Skeletal muscle cell (primary cell): ENCODE measurements at places on chromosomes 6 and 20.

GRCh38 chr6:67717281-67717680 lies 917.8 kb upstream of the ADGRB3 start:
- no peak for DNase-seq

DNA sequence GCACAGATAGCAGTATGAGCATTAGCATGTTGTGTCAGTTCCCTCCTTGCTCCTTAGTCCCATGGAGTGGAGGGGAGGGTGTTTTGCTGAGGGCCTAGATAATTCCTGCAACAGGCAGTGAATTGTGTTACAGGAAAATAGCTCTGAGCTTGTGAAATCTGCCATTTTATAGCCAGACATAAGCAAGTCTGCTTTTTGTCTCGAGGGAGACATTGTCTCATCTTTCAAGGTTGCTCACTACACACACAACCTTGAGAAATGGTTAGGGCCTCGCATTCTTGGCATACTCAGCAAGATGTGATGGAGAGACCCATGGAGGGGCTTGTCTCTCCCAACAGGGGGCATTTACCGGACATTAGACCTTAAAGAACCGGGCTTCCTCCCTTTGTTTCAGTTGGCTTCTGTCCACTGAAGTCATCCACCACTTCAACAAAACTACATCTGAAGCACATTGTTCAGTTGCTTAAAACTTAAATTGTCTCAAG lies 108.0 kb upstream of the FOXO3 start:
- DNase-seq: peak; percentile 97

DNA sequence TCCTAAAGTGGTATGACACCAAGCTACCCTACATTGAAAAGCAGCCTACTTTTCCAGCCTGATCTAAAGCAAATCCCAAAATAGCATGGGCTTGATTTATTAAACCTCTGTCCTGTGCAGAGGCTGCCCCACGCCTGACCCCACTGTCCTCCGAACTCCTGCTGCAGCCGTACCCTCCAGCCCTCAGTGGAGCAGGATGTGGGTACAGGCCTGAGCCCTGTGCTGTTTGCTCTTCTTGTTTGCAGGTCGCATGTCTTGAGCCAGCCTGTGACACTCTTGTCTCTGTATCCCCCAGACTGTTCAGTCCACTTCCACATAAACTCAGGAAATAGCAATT lies 61.2 kb downstream of the RPP40 start:
- DNase-seq: no peak

DNA sequence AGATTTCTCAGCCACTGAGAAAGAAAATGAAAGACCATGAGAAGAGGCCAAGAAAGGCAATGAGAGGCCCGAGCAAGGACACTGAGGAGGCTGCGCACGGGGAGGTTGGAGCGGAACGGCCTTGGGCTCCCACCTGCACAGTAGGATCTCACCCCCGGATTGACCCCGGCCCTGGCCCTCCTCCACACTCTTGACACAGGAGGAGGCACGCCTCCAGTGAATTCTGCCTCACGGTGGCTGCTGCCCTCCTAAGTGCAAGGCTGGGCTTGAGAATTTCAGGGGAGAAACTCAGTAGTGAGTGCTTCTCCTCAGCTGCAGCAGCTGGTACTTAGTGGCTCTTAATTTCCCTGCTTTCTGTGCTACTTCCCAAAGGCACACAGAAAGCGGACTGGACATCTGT lies 18.0 kb downstream of the MRPL14 start:
- no peak for DNase-seq

DNA sequence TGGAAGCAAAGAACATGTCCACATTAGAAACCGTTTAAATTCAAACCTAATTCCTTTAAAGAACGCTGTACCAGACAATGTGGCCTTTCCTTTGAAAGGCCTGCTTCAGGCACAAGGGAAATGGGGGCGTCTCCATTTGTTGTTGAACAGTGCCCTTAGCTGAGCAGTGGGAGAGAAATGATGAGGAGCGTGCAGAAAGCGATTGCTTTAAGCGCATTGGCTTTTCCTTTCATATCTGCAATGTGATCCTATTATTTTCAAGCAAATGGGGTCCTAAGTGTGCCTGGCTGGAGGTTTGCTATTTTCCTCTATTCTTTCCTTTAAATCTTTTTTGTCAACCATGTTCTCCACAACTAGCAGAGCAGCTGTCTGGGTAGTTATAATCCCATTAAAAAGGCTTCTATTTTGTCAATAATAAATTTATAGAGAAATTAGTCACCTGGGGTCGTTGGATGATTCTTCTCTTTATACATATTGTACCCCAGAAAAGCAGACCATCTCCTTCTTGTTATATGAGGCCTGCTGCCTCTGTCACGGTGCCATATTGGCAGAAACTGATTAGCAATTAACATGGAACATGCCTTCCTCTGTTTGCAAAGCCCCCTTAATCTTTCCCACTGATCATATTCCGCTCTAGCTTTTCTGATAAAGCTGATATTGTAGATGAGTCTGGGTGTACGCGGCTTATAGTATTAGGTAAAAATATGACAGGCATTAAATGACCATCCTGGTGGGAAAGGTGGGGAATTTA lies 151.1 kb upstream of the JAG1 start:
- DNase-seq: no peak

- no peak for DNase-seq
Measured at GRCh38 chr20:46430921-46431712, 24.7 kb upstream of the ELMO2 start.

DNA sequence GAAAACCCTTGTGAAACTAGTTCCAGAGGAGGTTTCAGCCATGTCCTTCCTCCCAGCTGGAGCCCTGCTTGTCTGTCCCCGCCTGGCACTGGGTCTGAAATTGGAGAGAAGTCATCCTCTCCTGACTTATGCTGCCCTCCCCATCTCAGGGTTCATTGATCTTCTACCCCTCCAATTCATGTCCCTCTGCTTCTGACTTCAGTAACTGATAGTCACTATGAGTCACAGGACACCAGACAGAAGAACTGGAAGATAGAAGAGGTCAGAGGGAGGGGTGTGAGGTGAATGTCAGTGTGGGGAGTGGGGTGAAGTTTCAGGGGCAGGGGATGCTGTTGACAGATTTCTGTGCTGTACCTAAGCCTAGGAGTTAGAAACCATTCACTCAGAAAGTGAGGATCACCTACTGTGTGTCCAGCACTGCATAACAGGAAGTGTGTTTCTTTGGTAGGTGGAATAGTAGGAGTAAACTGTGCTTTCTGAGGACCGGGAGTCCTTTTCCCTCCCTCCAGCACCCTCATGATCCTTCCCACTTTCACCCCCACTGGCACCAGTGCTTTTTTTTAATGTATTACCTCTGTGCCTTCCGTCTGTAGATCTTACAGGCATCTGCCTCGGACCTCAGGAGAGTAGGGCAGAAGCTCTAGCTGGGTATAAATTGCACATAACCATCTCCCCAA lies 627 bp upstream of the RPP21 start:
- no peak for DNase-seq

DNA sequence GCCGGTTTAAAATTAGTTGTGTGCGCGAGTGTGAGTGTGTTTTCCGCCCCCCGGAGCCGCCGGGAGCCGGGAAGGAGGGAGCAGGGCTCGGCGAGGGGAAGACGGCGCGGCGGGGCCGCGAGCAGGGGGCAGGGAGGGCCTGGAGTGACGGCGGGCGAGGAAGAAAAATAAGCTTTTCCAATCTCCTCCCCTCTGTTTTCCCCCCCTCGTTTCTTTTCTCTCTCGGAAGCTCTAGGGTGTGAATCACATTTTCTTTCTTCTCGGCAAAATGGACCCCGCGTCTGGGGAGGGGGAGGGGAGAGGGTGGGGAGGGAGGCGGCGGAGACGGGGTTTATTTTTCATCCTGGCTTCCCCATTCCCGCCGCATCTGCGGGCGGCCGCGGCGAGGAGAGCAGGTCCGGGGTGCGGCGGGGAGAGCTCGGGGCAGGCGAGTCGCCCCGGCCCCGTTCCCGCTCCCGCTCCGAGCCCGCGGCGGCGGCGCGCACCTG lies 881 bp downstream of the BICRAL start:
- DNase-seq: peak; percentile 77

DNA sequence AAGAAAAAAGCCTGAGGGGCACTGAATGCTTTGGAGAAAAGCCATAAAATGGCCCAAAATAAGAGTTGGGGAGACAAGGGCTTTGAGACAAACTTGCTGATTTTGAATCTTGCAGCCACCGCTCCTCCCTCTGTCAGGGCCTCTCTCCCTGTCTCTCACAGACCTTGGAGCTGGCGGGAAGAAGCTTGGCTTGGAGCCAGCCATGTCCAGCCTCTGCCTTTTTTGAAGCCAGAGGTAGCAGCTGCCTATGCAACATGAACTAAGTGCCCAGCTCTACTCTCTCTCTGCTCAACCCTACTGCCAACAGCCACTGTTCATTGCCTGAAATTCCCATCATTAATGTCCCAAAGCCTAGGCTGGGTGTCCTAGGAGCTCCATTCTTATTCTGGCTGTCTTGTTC lies 63.7 kb upstream of the CTNNBL1 start:
- no peak for DNase-seq

GRCh38 chr6:95543798-95544197 lies 33.5 kb upstream of the MANEA start:
- no peak for DNase-seq

DNA sequence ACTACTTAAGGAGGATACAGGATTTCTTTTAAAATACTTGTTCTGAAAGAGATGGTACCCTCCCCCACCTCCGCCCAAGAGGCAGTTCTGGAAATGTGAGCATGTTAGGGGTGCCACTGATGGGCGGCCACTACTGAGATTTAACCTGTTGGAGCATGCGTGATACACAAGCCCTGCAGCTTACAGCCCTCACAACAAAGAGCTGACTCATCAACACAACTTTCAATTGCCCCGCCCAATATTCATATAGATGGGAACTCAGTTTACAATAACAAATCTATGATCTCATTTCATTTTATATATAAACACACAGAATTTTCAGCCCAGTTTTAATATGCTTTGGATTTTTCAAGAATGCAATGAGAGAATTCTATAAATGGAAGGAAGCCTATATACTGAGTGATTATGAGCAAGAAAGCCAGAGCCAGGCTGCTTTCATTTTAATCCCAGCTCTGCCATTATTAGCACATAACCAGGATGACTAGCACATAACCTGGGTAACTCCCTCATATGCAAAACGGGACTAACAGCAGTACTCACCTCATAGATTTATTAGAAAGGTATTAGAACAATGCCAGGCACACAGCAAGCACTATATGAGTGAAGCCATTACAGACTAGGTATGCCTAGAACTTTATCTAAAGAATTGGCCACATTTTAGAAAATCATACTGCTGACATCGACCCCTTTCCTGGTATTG lies 45.6 kb upstream of the IPCEF1 start:
- DNase-seq: no peak

- DNase-seq: no peak
Measured at GRCh38 chr20:4563031-4563430, 158.7 kb upstream of the PRND start.

DNA sequence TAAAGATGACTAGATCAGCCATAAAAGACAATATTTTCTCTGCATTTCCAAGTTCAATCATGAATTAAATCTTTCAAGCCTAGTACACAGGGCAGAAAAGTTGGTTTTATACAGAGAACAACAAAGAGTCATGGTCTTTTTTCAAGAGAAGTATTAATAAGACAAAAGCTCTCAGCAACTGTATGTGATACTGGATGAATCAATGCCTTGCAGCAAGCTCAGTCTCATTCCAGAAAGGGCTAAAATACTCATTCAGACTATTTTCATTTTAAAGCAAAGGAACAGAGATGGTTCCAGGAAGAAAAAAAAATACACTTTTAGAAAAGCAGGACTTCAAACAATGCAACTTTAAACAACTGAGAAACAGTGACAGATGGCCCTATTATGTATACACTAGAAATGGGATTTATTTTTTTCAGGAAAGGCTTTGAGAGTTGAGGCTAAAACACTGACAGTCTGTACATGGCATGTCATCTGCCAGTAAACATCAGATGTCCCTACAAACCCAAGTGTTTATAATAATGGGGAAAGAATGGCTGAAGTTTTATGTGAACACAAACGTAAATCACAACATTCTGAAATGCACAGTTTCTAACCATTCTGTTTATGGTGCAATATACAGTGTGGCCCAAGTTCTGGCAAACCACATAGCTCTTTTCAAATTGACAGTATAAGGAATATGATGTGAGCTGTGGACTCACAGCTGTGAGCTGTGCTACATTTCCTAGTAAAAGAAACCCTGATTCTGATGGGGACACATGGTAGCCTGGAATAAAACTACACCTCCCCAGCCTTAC lies 114.3 kb upstream of the DST start:
- no peak for DNase-seq

DNA sequence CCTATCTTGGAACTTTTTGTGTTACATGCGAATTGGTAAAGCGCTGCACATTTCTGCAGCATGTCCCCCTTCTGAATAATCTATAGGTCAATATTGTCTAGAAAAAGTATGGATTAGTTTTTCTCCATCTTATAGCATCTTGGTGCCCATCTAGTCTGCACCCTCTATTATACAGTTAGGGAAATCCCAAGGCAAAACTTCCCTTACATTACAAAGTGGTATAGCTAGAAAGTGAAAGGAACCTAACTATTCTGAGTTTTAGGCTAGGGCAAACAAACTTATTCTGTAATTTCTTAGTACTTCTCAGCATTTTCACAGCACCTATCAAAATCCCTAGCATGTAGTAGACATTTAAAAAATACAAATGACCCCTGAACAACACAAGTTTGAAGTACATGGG lies 133.5 kb upstream of the CCDC28A start:
- no peak for DNase-seq

GRCh38 chr6:5398530-5398929 lies 137.2 kb downstream of the FARS2 start:
- peak; percentile 14 for DNase-seq

DNA sequence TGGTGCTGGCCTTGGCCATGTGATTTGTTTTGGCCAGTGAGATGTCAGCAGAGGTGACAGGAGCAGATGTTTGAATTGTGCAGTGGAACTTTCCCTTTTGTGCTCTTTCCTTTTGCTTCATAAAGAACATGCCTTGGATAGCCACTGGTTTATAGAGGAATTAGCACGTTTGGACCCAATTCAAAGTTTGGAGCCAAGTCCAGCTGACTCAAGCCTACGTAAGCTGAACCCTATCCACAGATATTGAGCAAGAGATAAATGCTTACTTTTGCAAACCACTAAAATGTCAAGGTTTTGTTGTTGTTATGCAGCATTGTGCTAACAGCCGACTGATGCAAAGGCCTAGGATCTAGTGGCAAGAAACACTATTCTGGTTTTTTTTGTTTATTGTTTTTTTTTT lies 230.9 kb upstream of the CITED2 start:
- DNase-seq: peak; percentile 73

DNA sequence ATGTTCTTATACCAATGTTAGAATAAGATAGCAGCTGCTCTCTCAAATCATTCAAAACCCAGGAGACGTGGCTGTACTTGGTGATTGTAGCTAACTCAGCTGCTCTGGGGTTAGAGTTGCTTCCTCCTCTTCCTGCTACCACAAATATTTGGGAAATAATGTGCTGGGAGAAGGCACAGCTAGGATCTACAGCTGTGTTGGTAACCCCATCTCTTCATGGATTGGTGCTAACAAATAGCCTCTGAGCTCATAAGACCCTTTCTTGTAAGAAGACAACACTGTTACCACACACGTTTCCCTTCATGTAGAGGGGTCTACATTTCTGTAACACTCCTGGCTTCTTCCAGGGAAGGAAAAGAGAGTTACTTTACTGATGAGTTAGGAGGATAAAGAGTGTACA lies 911.0 kb upstream of the CITED2 start:
- peak; percentile 58 for DNase-seq
